ENCODE measurements at places on chromosomes 1 and 21. TPM values are rescaled to one million over a fixed set of nuclear protein-coding genes. Genes with fewer than 3 reads are reported as not detected.
A peak's percentile ranks its signal among the peaks of the same experiment; 100 is the strongest.

DNA sequence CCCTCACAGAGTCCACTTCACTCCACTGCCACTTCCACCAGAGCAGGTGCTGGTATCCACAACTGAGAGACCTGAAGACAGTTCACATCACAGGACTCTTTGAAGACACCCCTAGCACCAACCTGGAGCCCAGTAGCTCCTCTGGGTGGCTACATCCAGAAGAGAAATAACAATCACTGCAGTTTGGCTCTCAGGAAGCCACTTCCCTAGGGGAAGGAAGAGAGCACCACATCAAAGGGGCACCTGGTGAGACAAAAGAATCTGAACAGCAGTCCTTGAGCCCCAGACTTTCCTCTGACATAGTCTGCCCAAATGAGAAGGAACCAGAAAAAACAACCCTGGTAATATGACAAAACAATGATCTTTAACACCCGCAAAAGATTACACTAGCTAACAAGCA, 113.2 kb downstream of the TENT5C start:
- no peak for DNase-seq

DNA sequence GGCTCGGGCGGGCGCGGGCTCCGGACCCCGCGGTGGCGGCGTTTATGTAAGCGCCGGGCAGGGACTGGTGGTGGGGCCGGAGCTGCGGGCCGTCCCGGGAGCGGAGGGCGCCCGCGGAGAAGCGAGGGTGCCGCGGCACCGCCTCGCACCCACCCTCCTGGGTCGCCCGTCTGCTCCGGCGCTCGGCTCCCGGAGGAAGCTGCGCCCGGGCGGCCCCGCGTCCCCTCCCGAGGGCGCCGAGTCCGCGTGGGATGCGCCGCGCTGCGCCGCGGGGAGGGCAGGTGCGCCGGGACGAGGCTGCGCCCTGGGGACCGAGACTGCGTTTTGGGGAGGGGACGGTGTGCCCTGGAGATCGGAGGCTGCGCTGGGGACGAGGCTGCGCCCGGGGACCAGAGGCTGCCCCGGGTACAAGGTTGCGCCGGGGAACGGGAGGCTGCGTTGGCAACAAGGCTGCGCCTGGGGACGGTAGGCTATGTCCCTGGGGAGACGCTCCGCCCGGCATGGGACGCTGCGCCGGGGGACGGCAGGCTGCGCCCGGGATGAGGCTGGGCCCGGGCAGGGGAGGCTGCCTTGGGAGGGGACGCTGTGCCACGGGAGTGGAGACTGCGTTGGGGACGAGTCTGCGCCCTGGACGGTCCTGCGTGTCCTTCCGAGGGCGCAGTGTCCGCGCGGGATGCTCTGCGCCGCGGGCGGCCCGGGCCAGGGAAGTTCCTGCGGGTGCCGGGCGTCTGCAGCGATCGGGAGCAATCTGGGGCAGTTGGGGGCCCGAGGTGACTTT, 627 bp downstream of the ADARB1 start:
- no peak for DNase-seq

SMIM1 gene
- total RNA-seq, result 5.7 TPM

IGSF21 gene
- not detected for total RNA-seq

- peak; percentile 8 for DNase-seq
These were observed 17.9 kb downstream of the UBL4B start for GRCh38 chr1:110130113-110130591.

SH2D1B gene
- 0.62 TPM for total RNA-seq

DNA sequence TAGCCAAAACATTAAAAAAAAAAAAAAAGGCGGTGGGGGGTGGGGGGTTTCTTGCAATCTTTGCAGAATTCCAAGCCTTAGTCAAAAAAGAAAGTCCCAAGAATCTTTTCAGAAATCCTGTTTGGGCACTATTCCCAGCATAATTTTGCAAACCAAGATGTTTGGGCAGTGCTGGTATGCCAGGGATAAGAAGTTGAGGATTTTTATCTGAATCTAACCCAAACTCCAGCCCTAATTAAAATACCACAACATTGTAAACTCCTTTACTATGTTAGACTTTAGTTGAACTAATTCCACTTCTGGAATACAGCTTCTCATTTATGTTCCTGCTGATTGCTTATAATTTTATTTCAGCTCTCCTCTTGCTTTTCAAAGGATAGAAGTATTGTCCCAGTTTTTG, 504.1 kb upstream of the ADGRL2 start:
- DNase-seq, result peak; percentile 8

- no peak for DNase-seq
These were observed 18.6 kb downstream of the NTPCR start for GRCh38 chr1:232968965-232969364.

HLX gene
- 8.3 TPM for total RNA-seq

S100A3 gene
- total RNA-seq, result 0.72 TPM

GSTM5 gene
- total RNA-seq, result 4.4 TPM

KRTAP21-2 gene
- not detected for total RNA-seq

GRCh38 chr1:89047734-89048133, 17.3 kb downstream of the GBP1 start:
- DNase-seq, result no peak

- no peak for DNase-seq
These were observed 21.9 kb downstream of the CLSTN1 start for GRCh38 chr1:9801909-9802308.

DNA sequence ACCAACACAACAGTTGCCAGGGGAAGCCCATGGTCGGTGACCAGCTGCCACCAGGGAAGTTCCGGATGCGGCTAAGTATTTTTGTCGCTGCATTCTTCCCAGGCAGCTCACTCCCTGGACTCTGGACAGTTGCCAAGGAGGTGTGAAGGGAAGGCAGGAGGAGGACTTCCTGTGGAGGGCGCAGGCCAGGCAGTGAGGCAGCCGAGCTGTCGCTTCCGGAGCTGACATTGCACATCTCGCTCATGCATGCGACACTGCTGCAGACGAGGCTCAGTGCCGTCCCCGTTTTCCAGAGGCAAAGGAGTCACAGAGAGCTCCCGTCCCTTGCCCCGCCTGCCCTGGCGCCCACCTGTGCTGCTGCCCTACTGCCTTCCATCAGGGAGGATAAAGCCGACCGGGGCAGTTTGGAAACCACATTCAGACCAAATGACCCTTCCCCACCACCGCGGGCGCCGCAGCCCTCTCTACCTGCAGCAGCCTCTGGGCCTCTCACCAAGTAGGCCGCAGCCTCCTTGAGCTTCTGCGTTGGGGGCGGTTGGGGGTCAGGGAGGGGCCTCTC, 81.4 kb downstream of the NENF start:
- DNase-seq, result peak; percentile 77

GRCh38 chr1:207752456-207752998, 673 bp downstream of the CD46 start:
- DNase-seq, result peak; percentile 24

DNA sequence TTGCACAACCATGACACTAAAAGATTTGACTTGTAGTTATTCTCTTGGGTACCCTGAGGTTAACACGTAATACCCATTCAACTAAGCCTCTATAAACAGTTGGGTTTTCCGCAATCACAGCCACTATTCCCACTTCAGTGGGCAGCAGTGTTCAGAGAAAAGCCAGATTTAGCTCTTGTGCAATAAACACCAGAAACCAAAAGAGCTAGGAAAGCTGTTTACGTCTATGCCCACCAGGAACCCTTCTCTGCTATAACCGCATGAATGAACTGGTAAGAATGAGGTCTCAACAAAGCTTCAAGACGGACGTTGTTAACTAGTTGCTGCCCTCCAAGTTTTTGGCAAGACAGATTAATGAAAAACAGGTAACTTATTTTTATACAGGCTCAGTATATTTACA, 101.3 kb downstream of the SLC45A1 start:
- no peak for DNase-seq

GRCh38 chr1:99570486-99571089, 75.3 kb upstream of the PALMD start:
- DNase-seq, result no peak

GRCh38 chr1:175040324-175040879, 17.2 kb upstream of the MRPS14 start:
- peak; percentile 59 for DNase-seq

FOXO6 gene
- 16.2 TPM for total RNA-seq

DNA sequence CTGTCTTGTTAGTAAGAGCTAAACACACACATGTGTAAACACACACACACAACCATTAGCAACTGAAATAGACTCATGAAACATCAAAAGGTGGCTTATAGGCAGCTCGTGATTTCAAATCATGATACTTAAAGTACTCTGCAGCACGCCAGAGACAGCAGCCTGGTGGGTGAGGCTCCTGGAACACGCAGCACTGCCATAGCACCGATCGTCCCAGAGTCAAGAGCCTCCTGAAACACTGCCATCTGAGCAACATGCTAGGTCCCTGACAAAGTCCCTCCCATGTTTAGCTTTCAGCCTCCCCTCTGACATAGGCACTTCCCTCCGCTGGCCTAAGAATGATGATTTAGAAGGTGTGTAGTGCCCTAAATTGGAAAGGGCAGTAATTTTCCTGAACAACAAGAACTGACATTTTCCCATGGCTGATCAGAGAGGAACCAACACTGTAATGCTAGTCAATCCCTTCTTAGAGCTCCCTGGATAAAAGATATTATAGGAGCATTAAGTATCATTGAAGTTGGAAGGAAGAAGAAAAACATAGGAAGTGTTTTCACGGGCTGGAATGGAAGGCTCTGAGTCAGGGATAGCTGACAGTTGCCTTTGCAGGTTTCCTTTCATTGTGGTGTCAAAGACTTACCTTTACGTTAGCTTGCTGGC, 14.1 kb upstream of the DPT start:
- no peak for DNase-seq

DNA sequence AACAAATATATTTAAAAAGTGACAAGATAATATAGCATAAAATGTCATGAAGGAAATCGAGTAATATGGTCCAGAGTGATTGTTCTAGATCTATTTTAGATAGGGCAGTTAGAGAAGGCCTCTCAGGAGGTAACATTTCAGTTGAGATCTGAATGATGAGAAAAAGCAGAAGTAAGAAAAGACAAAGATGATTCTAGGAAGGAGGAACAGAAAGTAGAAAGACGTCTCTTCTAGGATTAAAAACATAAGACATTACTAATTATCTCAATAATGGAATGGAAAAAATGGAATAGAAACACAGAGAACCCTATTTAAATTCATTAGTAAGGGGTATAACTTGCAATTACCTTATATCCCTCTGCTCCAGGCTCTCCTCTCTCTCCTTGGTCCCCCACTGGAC, 130.0 kb upstream of the ZNHIT6 start:
- no peak for DNase-seq

DNA sequence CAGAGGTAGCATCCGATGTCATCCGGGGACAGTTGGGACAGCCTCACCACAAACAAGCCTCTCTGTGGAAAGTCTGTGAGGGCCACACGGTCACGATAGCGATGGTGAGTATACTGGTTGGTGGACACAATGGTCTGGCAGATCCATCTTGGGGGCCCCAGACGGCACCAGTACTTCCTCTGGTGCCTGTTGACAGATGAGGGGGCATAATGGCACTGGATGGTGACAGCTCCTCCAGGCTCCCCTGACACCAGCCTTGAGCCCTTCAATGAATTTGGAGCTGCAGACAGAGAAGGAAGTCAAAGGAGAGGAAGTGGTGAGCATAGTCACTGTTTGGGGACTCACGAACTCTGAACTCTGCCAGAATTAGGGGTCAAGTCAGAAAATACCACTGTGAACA, 8.0 kb downstream of the FCAMR start:
- DNase-seq, result no peak

MAP1LC3C gene
- 38.0 TPM for total RNA-seq

Measured in tongue (tissue), 3 donors.